ENCODE measurements at places on chromosomes 3 and 15.
A peak's percentile ranks its signal among the peaks of the same experiment; 100 is the strongest.

- peak; percentile 17 for DNase-seq
These were observed 20.9 kb downstream of the NUDT16 start for GRCh38 chr3:131402391-131403039.

DNA sequence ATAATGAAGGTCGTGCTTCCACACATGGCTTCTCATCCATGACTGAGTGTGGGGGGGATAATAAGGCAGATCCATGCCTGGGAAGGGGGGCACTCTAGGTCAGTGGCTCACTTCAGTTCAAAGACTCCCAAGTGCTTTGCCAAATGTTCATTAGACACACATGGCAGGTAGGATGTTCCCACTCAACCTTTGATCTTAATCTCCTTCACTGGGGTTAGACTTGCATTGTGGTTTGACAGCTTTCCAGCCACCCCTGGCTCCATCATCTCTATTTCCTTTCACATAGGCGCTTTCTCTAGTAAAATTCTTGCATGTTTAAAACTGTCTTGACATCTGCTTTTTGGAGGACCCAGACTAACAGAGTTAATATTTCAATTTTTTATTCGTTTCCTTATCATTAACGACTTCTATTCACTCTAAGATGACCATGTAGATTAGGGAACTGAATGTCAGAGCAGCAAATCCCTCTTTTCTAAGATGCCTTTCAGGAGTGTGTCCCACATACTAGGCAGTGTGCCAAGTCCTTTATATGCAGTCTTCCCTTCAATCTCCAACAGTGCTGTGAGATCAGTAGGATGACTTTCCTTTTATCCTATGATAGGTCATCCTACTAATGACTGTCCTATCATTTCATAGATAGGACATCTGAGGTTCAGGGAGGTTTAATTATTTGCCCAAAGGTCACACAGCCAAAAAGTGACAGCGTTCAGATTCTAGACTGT lies 57.9 kb downstream of the BTD start:
- no peak for DNase-seq

GRCh38 chr3:38116471-38117162 lies 20.3 kb downstream of the ACAA1 start:
- DNase-seq: no peak

DNA sequence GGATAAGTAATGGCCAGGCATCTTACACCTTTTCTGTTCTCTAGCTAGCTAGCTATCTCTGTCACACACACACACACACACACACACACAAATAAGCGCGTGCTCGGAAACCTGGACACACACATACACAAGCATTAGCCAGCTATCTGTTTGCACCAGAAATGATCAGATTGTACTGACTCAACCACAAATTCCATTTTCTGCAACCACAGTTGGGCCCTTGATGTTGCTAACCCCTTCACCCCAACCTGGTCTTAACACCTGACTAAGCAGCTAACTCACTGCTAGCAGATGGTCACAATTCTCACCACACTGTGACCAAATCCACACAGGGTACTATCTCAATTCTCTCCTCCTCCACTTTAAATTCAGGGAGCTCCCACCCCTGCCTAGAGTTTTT lies 183.0 kb upstream of the THBS1 start:
- no peak for DNase-seq

GRCh38 chr3:116341899-116342298 lies 103.4 kb downstream of the LSAMP start:
- DNase-seq: no peak

DNA sequence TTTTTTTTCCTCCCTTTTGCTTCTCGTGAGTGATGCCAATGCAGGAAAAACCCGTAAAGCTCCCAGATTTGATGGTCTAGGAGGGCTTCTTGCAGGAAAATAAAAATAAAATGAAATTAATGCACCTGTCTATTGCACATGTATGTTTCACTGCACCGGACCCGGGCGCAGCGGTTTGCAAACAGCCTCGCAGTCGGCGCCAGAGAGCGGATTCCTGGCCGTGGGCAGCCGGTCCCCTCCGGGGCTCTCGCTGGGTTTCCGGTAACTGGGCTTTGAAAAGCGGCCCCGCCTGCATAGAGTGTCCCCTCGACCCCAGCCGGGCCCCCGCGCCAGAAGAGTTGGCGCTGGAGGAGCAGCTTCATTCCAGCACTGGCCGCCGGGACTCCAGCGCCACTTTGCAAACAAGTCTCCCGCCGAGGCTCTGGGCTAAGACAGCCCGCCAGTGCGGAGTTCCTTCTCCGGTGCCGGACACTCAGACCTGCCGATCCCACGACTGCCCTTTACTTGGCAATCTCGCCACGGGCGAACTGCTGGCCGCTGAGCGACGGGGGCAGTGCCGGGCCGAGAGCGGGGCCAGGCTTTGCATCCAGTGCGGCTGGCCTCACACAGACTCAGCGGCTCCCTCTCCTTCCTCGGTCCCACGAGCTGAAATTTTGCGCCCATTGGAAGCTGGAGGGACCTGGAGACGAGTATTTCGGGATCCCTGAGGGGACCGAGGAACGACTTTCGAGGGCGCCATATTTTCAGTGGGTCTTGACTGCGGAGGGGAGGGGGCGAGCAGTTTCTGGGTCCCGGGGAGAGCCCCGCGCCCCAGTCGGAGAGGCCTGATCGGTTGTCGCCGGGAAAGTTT lies 225.9 kb upstream of the C2CD4B start:
- DNase-seq: peak; percentile 73

GRCh38 chr3:14805961-14806537 lies 12.7 kb upstream of the FGD5 start:
- no peak for DNase-seq

All from mesenchymal stem cell (in vitro differentiated cells and primary cell).